Smooth muscle cell of the pulmonary artery (primary cell): ENCODE measurements at places on chromosomes 11 and 22. TPM values are rescaled to one million over a fixed set of nuclear protein-coding genes. Genes with fewer than 3 reads are reported as not detected.

SCGB1A1 gene
- total RNA-seq = not detected in 2 replicates

OR56A1 gene
- not detected in 2 replicates for total RNA-seq

TRIM49 gene
- not detected in 2 replicates for total RNA-seq

ABCC8 gene
- total RNA-seq = not detected in 2 replicates

F2 gene
- not detected in 2 replicates for total RNA-seq

NAALADL1 gene
- 22.0 and 26.3 TPM in 2 replicates for total RNA-seq

BATF2 gene
- total RNA-seq = 0.13 and 0.50 TPM in 2 replicates

CABP4 gene
- under 0.01 TPM in 1 of 2 replicates, not detected in the other for total RNA-seq

SCUBE2 gene
- total RNA-seq = 1.3 and 2.0 TPM in 2 replicates

AIFM3 gene
- total RNA-seq = 0.52 and 0.56 TPM in 2 replicates

RELT gene
- 5.1 TPM in 2 replicates for total RNA-seq

PHLDA2 gene
- 5.8 and 9.1 TPM in 2 replicates for total RNA-seq

LRFN4 gene
- 12.3 and 25.0 TPM in 2 replicates for total RNA-seq

CASP1 gene
- total RNA-seq = 7.2 and 18.1 TPM in 2 replicates

NXPE4 gene
- total RNA-seq = not detected in 2 replicates

SLC25A18 gene
- total RNA-seq = not detected in 2 replicates

OR52E8 gene
- total RNA-seq = 0.13 TPM in 1 of 2 replicates, not detected in the other

CCDC116 gene
- total RNA-seq = 0.20 and 0.26 TPM in 2 replicates

MS4A7 gene
- not detected in 2 replicates for total RNA-seq

RAB36 gene
- 3.8 and 4.8 TPM in 2 replicates for total RNA-seq

TSPAN32 gene
- total RNA-seq = 0.46 TPM in 1 of 2 replicates, not detected in the other

BTBD18 gene
- total RNA-seq = not detected in 2 replicates

CNTN5 gene
- total RNA-seq = 0.30 and 1.1 TPM in 2 replicates

C22orf31 gene
- total RNA-seq = not detected in 2 replicates

MPEG1 gene
- not detected in 2 replicates for total RNA-seq

EXPH5 gene
- total RNA-seq = 0.26 and 0.72 TPM in 2 replicates

CD3D gene
- not detected in 2 replicates for total RNA-seq

GPHA2 gene
- total RNA-seq = not detected in 2 replicates
